ENCODE measurements at places on chromosomes 7 and 10.

GRCh38 chr7:27156916-27157701, 634 bp upstream of the HOXA7 start:
- DNase-seq: peak; percentile 52

GRCh38 chr10:77279207-77279606, 358.4 kb downstream of the KCNMA1 start:
- DNase-seq: no peak

DNA sequence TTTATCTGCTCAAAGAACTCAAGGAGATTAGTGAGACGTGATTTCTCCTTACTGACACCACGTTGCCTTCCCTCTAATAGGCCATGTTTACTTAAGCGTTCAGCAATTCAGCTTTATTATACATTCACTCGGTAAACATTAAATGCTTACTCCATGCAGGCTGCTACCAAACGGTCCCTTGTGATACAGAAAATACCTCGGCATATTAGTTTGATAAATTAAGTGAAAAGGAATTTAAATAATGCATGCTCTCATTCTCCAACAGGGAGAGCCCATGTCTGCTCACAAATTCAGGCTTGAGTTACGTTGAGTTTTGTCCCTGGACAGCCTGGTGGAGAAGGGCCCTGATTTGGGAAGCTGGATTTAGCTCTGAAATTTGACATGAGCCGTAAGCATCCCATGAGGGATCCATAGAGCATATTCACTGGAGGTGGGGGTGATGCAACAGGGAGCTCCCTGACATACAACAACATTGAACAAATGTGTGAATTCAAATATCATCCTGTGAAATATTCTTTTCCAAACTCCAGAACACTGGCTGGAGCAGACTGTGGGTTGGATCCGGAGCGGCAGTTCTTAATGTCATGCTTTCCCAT, 86.3 kb downstream of the TBXAS1 start:
- DNase-seq: no peak

DNA sequence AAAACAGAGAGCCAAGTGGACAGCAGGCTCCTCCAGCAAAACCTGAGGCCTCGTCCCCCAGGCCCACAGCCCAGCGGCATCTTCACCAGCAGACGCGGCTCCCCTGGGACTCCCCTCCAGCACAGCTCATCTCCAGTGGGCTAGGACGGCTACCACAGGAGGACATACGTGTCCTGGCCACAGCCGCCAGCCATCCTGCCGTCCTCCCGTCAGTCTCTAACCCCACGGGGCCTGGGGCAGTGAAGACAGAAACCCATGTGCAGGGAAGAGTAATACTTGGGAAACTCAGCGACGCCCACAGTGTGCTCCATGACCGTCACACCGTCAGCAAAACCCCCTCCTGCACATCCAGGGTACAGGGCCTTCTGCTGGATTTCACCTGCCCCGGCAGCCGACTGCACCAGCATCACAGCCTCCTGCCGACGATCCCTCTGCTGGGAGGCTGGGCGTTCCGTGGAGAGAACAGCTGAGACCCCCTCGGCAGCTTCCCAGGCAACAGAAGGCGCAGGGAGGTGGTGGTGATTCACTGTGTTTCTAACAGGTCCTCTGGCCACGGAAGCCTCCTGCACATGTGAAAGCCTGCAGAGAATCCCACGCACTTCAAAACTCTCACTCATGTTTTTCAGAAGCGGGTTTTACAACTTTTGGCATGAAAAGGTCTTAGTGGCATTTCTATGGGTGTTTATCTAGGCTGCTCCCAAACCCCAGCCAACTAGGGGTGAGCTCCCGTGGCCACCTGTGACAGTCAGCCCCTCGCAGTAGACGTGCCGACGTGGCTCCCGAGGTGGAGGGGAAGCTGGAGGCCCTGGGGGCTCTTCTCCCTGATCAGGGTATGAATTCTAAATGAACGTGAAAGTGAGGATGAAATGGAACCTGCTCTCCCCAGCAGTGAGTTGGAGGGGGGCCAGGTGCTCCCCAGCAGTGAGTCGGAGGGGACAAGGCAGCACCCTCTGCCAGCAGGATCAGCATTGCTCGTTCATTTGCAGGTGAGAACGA, 513.5 kb downstream of the PTPRN2 start:
- DNase-seq: no peak

GRCh38 chr7:33958104-33958503, 52.8 kb downstream of the BMPER start:
- no peak for DNase-seq

- no peak for DNase-seq
Measured at GRCh38 chr10:29610876-29611647, 23.7 kb downstream of the SVIL start.

DNA sequence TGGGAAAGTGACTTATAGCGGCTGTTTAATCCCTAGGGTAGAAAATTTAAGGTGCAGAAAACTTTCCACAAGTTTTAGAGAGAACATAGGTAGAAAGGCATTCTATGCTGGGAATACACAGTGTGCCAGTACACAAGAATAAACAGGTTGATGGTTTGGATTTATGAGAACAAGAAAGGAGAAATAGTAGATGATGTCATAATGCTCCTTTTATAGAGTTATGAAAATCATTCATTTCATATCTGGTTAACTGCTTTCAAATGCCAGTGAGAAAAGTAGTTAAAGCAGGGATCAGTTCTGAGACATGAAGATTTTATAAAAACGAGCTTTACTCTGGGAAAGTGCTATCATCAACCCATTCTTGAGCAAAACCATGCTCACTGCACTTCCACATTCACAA, 311.4 kb downstream of the PARD3 start:
- DNase-seq: no peak

- DNase-seq: no peak
Measured at GRCh38 chr10:86733260-86733671, 23.2 kb upstream of the BMPR1A start.

DNA sequence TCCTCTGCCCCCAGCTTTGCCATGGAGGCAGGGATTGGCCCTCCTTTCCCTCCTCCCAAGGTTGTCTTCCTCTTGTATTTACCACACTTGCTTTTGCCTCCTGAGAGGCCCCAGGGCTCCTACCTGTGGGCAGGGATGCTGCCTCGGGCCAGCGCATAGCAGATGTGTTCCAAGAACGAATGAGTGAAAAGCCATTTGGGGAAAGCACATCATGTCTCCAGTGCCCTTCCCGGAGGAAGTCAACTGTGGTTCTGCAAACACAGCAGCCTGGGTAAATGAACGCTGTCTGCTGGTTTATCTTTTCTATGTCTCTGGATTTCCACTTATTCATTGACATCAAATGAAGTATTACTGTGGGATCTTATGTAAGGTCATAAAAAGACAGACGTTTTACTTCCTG, 161.7 kb downstream of the FANK1 start:
- DNase-seq: no peak

GRCh38 chr10:43055217-43055616, 21.7 kb upstream of the RET start:
- no peak for DNase-seq

- no peak for DNase-seq
Measured at GRCh38 chr10:99689461-99689860, 30.2 kb downstream of the ENTPD7 start.

- DNase-seq: no peak
Measured at GRCh38 chr10:94591461-94592205, 46.0 kb downstream of the HELLS start.

DNA sequence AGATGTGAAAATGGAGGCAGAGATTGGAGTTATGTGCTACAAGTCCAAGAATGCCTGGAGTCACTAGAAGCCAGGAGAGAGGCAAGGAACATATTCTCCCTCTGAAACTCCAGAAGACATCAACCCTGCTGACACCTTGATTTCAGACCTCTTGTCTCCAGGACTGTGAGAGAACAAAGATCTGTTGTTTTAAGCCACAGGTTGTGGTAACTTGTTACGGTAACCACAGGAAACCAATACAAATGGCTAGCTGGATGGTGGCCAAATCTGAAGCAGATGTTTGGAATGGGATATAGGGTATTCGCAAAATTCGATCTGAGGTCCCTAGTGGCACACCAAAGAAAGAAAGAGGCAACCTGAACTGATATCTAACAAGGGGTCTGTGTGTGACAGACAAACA, 129.0 kb downstream of the HERPUD2 start:
- DNase-seq: no peak

- DNase-seq: no peak
Measured at GRCh38 chr7:36692456-36692855, 31.8 kb downstream of the AOAH start.

DNA sequence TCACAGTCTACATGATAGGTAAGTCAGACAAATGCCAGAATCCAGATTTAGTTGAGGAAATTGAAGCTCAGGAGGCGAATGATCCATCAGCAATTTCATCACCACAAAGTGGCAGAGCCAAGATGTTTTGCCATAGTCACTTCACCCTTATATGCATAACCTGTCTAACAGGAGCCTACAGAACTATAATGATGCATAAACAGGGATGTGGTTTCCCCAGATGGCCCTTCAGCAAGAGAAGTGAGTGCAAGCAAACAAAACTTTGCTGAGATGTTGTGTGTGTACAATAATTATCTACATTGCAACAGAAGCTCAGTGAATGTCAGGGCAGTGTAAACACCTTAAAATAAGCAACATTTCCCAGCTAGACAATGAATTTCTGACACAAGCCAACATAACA, 28.6 kb downstream of the PON3 start:
- DNase-seq: no peak

GRCh38 chr7:12004581-12004980, 172.6 kb upstream of the THSD7A start:
- DNase-seq: no peak

DNA sequence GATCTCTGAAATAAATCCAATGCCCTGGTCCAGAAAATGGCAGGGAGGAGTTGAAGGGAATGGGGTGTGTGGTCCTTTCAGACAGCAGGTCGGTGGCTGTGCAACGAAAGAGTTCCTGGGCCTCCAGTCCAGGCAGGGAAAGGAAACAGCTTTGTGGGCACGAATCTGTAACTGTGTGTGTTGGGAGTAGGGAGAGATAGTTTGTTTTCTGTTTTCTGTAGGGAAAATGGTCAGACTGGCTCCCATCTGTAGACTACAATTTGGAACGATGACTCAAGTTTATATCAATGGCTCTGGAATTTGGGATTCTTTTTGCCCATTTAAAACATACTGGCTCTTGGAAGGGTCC, 2.6 kb upstream of the HOXA9 start:
- DNase-seq: no peak

DNA sequence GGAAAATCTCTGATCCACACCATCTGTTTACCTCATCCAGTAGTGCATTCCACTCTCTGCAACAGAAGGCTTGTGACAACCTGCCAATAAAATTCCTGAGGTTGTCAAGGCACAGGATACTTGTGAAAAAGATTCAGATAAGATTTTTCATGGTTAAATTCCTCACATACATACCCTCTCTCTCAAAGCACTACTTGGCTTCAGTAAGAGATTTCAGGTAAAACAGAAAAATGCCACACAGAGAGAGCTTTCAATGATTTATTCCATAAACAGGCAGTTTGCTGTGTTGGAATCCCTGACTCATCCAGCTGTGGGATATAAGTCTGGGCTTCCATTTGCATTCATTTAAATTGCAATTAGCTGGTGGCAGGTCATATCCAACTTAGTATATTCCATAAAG, 99.7 kb upstream of the CAV2 start:
- DNase-seq: no peak

- DNase-seq: no peak
Measured at GRCh38 chr7:47710201-47710935, 128.5 kb upstream of the TNS3 start.

GRCh38 chr10:58856508-58857240, 319.8 kb upstream of the PHYHIPL start:
- DNase-seq: no peak

DNA sequence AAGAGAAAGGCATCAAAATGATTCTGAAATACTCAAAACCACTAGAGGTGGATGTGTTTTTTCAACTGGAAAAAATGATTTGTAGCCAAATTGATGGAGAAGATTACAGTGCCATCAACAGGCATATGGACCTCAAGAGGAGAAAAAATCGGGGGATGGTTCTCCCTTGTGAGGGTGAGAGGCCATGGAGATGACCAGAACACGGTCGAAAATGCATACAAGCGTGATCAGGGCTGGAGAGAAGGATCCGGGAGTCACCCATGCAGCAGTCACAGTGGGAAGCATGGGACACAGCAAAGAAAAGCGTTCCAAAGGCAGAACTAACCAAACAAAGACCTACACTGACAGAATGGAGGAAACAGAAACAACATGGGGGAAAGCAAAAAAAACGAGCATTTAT, 80.3 kb downstream of the SLC37A3 start:
- no peak for DNase-seq

DNA sequence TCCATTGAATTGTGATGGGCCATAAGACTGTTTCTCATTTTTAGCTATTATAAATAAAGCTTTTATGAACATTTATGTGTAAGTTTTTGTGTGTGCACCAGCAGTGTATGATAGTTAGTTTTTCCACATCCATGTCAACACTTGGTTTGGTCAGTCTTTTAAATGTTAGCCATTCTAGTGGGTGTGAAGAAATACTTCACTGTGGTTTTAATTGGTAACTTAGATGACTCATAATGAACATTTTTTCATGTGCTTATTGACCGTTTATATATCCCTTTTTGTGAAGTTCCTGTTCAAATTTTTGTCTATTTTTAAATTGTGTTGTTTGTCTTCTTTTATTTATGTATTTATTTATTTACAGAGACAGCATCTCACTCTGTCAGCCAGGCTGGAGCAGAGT, 23.6 kb upstream of the PDK4 start:
- no peak for DNase-seq

DNA sequence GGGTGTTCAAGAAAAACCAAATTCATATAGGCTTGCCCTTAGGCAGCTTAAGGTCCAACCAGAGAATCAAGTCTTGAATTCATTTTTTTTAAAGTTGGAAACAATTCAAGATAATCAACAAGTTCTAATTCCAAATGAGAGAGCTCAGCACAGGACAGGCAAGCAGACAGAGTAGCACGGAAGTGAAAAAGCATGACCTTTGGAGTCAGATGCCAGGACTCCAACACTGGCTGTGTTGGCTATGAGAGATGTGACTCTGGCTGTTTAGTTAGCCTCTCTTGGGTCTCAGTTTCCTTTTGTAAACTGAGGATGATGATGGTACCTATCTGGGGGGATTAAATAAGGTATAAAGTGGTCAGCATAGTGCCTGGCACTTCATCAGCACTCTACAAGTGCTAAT, 49.3 kb downstream of the FBXW4 start:
- DNase-seq: no peak

GRCh38 chr7:102061354-102061945, 225.2 kb upstream of the SH2B2 start:
- DNase-seq: no peak

DNA sequence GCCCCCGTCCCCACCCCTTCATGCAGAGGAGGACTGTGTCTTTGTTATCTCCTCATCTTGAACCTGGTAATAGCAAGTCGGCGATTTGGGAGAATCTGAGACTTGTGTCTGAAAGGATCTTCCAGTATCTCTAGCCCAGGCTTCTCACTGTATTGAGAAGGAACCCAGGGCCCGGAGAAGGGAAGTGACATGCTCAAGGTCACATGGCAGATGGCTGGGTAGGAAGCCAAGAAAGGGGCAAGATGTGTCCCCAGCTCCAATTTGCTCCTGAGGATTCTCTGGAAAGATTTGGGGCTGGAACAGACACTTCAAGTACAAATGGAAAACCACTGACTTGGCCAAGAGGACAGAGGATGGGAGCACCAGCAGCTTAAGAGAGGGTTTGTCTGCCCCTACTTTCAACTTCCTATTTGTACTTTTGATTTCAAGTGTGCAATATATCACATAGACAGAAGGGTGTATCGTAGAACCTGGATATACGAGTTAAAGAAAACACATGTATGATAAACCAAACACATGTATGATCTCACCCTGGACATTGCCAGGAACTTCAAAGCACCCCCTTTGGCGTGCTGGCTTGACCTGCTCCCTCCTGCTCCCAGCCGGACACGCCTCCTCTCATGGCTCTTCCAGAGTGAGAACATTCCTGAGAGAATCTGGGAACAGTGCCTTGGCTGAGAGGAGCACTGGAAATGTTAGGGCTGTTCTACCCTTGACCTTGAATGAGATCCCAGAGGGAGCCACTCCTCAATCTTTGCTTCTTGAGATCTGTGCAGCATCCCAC, 79.7 kb downstream of the CDH23 start:
- DNase-seq: no peak
